GF-D8 (cell line): ENCODE measurements at places on chromosomes 1 and 21.

- no peak for DNase-seq
These were observed 43.0 kb downstream of the TRIM33 start for GRCh38 chr1:114468047-114468446.

GRCh38 chr1:218664385-218665170 is 319.4 kb downstream of the TGFB2 start:
- no peak for DNase-seq

DNA sequence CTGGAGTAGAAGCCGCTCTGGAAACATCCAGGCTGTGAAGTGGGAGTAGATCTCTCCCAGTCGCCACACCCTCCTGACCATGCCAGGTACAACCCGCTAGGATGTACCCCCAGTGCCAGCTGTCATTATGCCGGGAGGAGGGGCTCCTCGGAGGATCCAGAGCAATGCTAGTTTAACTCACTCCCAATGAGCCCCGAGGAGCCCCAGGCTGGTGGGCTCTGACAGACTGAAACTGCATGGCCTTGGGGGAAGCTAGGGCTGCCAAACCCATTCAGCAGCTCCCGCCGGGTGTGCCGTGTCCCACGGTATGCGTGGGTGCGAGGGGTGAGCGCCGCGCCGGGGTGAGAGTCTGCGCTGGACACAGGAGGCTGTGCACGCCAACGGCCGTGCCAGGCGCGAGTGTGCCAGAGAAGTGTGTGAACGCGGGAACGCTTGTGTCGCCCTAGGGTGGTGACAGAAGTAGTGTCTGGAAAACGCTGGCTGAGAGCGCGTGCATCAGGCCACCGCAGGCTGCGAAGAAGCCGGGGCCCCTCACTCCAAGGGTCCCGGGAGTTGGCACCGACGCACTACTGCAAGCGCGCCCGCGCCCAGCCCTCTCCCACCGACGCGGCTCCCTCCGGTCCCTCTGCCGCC is 177.1 kb upstream of the EDN2 start:
- DNase-seq, result no peak

- DNase-seq, result no peak
These were observed 576.2 kb downstream of the NEGR1 start for GRCh38 chr1:71706029-71706671.
